ENCODE measurements at places on chromosomes 5 and 9.
A peak's percentile ranks its signal among the peaks of the same experiment; 100 is the strongest.

DNA sequence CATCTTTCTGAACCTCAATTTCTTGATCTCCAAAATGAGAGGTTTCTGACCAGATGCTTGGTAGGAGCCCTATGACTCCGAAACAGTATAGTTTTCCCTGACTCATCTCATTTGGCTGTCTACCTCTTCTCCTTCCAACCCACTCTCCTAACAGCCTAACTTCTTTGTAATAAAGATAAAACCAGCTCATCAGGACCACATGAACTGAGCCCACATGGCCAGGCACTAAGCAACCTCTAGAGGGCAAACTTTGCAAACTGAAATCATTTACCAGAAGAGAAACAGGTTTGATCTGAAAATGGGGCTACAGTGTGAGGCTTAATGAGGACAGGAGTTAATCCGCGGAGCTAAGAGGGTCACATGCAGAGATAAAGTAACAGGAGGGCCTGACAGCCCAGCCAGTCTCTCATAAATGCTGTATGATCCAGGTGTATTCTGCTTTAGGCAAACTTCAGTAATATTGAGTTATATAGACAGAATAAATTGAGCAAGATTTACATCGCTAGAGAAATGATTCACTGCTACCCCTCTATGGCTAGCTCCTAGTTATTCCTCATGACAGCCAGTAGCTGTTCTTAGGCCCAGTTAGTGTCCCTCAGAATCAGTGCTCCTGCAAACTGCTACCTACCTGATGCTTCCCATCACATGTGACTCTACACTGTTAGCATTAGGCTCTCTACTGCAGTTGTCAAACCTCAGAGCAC, 64.6 kb downstream of the ABCA1 start:
- peak; percentile 57 for DNase-seq

- no peak for DNase-seq
Measured at GRCh38 chr5:83450967-83451248, 20.6 kb upstream of the VCAN start.

- DNase-seq = no peak
Measured at GRCh38 chr5:120084543-120084870, 379.6 kb upstream of the PRR16 start.

DNA sequence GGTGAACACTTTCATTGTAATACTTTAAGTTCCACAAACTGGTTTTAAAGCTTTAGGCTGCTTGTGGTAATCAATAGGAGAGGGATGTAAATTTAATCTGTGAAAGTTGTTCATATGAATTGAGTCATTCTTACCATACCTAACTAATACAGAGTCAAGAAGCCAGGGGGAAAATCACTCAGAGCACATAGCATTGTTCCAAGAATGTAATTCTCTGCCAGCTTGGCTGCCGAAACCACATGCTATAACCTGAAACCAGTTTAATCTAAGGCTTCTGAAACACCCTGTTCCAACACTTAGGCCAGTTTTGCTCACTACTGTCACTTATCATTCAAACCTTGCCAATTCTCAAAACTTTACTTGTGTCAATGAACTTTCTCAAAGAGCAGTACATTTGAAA, 528.8 kb upstream of the GRAMD2B start:
- DNase-seq = no peak

GRCh38 chr5:174172566-174172965, 127.1 kb downstream of the NSG2 start:
- DNase-seq = no peak

GRCh38 chr9:24552526-24553182, 7.0 kb upstream of the IZUMO3 start:
- no peak for DNase-seq
